ENCODE measurements at places on chromosomes 12 and 14.

- no peak for DNase-seq
These were observed 16.1 kb upstream of the NXPH4 start for GRCh38 chr12:57200497-57200896.

GRCh38 chr12:101616027-101616494 lies 21.3 kb downstream of the MYBPC1 start:
- DNase-seq: no peak

DNA sequence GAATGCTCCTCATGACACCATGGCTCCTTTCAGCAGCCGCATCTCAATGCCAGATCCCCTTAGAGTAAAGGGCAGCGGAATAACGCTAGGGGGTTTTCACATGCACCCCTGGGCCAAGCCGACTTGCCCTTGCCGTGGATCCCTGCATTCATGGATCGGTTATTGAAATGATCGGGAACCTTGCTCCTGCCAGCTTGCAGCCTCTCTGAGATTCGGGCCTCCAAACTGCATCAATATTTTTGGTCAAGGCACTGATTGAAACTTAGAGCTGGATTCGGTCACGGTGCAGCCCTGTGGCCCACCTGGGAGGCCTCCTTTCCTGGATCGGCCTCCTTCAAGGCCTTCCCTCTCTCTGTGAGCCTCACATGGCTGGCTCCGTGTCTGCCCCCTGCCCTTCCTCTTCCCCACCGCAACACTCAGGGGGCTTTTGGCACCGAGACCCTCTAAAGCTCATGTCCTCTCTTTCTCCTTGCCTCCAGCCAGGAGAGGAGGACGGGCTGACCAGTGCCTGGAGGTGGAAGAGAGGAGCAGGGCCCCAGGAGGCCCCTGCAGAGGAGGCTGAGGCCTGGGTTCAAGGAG lies 1.8 kb downstream of the PTPN6 start:
- DNase-seq: no peak

- peak; percentile 27 for DNase-seq
These were observed 111.4 kb downstream of the EGLN3 start for GRCh38 chr14:33839193-33840076.

- no peak for DNase-seq
These were observed 44.6 kb upstream of the FAR2 start for GRCh38 chr12:29104516-29104915.

GRCh38 chr14:99548871-99549515 lies 55.0 kb downstream of the CCDC85C start:
- no peak for DNase-seq

DNA sequence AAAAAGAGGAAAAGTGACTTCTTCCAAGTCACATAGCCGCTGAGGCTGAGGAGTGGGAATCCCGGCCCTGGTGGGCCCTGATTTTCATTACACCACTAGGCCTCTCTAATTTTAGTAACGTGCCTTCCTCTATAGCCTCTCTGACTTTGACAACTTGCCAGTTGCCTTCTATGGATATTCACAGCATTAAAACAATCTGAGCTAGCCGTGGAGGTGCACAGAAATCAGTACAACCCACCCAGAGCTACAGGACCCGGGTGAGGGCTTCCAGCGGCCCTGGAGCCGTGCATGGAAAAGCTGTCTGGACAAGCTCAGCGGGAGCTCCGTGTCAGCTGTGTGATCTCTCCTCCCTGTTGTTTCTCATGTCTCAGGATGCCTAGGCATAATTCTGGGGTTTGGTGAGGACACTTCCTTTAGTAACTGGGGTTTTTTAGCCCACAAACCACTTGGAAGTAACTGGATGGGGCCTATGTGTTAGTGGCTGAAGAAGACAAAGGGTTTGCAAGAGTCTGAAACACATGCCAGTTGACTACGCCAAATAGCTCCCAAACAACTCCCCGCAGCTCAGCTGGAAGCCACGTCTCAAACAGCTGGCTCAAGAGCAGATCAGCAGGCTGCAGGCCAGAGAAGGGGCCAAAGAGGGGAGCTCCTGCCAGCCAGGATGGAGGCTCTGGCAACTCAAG lies 53.0 kb downstream of the SSH1 start:
- no peak for DNase-seq

DNA sequence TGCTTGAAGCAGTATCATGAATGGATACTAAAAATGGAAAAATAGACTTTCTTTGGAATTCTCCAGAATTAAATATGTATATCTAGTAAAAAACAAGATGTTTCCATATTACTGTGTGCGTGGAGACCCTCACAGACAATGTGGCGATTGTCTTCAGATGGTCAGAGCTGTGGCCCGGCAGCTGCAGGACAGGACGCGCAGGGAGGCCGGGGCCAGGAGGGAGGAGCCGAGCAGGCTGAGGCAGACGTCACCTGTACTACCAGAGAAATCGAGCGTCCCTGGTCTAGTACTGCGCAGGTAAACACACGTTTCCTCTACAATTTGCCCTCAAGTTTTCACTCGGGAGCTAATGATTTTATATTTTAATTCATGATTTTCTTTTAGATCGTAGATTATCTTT lies 22.8 kb downstream of the DDX51 start:
- no peak for DNase-seq

- peak; percentile 97 for DNase-seq
These were observed at the start of gene TM7SF3 for GRCh38 chr12:27014085-27014858. Gene TM7SF3 (minus strand): TSS chr12:27014384. CDS start chr12:27014168, 216 bp downstream.

- DNase-seq: no peak
These were observed 21.2 kb downstream of the SLC35E3 start for GRCh38 chr12:68767191-68767590.

DNA sequence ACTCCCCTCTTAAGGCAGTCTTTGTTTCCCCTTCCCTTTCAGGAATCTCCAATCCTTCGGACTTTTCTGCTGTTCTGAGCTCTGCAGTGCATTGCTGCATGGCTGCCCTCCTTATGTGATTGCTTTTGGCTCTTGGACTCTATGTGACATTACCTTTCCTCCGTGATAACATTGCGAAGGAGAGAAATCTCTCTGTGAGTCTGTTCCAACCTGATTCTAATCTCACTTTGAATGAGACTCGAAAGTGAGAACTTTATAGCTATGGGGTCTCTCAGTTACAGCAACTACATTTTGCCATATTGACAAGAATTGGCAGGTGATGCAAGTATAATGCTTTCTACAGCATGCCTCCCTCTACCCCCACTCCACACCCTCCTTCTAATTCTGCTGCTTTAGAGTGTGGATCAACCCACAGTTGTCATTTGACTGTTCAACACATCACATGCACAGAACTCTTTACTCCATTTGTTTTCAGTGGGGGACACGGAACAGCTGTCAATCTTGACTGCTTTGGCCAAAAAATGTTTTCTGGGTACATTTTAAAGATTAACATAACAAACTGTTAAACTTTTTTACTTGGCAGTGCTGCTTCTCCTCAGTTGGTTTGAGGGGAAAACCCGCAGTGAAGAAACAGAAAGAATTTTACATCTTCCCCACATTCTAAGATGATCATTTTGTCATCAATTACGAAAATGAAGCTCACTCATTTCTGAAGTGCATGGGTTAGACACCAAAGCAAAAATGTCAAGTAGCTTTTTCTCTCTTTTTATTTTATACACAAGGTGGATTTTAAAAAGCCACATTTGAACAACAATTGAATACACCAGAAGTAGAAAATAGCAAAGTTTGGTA lies 125.5 kb upstream of the RMST start:
- no peak for DNase-seq

DNA sequence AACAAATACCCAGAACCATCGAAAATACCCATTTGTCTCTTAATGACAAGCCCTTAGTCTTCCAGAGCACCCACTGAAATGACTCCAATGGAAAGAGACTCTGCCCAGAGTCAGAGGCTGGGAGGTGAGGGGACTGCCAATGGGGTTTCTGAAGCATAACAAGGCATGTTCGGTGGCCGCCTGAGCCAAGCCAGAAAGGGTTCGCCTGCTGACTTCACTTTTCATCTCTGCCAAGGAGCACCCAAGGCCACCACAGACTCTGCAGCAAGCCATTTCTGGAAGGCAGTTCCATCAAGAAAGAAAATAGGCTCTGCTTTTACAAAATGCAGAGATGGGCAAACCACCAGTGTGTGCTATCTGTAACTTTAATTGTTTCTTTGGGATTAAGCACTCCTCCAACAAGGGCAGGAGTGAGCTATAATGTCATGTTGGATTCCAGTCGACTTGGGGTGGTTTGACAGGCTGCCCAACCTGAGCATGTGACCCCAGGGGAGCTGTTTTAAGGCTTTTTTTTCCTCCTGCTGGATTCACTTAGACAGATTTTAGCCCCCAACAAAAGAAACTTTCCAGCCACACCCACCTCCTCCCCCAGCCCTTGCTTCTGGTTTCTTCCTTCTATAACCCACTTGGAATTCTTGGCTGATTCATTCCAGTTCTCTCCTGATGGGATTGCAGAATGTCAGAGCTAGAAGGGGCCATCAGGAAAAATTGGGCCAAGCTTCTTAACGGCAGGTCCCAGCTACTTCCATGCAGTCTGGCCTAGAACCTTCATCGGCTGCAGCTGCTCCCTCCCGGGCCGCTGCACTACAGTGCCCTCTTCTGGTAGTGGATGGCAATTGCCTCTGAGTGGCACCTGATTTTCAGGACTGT lies 24.1 kb downstream of the CKAP4 start:
- peak; percentile 57 for DNase-seq

DNA sequence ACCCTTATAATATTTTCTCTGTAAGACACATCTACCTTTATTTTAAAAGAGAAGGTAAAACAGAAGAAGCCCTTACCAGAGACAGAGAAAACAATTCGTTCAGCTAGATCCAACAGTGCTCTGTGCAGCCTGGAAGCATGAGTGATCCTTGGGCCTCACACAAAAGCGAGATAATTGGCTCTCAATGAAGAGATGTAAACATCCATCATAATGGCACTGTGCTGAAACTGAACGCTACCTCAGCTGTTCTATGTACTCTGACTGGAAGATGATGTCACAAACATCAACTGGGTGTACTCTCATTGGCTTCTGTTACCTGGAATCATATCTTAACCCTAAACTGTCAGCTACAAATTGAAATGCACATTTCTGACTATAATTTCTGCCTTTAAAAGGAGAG lies at the start of gene MGAT4C:
Gene MGAT4C, minus strand, starts transcription at position 229 of the 400 bp plus-strand sequence.
- no peak for DNase-seq

DNA sequence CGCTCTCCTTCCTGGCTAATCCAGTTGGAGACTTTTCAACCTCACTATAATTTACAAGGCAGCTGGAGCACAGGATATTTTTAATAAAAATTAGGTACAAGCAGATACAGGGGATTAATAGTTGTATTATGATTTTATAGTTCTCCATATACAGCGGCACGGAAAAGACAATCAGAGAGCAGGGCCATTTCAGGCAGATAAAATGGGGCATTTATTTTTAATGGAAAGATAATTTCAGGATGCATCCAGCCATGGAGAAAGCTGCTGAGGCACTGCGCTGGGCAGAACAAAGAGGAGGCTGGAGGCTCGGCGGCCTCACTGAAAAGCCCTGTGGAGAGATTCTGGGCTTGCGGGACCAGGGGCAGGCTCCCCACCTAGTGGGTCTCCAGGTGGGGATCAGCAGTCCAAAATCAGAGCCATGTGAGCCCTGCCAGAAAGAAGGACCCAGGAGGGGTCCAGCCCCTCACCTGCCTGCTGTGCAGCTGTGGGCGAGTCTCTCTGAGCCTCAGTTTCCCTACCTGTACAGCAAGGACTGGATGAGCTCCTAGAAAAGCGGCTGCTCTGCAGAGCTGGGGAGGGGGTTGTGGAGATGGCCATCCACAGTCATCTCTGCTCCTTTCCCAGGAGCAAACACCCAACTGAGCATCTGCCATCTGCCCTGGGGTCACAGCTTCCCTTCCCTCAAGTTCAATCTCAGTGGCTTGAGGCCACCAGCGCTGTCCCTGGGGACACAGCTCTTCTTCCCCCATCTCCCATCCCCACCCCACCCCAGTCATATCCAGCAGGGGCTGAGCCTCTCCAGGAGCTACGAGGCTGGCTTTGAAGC lies 23.9 kb upstream of the C14orf180 start:
- no peak for DNase-seq

GRCh38 chr12:10884086-10884725 lies at the start of gene PRH1:
Gene PRH1 (minus strand): TSS chr12:10884255. CDS start chr12:10884217, 38 bp downstream.
- no peak for DNase-seq

DNA sequence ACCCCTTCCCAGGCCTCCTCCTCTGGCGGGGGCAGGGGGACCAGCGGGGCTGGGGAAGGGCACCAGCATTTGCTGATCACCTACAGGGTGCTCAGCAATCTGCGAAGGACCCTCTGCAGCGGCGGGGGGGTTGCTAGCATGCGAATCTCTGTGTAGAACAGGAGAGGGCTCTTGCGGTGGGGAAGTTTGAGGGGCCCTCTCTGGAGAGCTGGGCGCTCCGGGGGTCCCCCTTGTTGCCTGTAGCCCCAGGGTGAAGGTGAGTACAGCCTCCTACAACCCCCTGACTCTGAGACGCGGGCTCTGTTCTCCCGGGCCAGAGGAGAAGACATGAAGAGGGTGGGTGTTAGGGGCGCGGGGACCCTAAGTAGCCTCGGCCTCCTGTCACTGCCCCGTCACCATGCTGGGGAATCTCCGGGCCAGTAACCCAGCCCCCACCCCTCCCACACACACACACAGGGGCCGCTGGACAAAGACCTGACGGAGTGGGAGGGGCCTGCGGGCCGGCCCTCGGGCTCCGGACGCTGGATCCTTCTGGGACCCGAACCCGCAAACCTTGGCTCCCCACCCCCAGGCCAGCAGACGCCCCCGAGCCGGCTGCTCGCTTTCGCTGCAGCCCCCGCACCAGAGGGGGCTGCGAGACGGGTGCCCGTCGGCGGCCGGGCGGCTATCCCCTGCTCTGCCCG lies 734 bp downstream of the FIGNL2 start:
- no peak for DNase-seq

- DNase-seq: no peak
These were observed 125.2 kb upstream of the PARP11 start for GRCh38 chr12:3998397-3998796.

- DNase-seq: no peak
These were observed 1.1 kb upstream of the PAPLN start for GRCh38 chr14:73236157-73236556.

DNA sequence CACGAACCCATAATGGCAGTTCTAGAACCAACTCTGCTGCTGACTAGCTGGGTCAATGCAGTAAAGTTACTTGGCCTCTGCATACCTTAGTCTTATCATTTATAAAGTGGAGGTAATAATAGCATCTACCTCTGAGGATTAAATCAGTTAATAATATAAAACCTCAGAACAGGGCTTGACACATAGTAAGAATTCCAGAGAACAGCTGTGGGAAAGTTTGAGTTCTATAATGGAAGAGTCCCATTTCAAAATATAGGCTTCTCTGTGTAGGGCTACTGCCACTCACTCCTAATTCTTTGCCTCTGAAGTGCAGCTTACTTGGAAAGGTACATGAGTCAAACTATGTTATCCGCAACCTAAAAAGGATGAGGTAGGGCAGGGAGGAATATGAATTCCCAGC lies 269.2 kb upstream of the PRKD1 start:
- no peak for DNase-seq

- DNase-seq: no peak
These were observed 186.2 kb downstream of the NEDD1 start for GRCh38 chr12:97093187-97093683.

- DNase-seq: no peak
These were observed 25.4 kb downstream of the SLC35E3 start for GRCh38 chr12:68771223-68771925.

All from naive B cell (primary cell).